ENCODE measurements at places on chromosomes 7 and 10.

DNA sequence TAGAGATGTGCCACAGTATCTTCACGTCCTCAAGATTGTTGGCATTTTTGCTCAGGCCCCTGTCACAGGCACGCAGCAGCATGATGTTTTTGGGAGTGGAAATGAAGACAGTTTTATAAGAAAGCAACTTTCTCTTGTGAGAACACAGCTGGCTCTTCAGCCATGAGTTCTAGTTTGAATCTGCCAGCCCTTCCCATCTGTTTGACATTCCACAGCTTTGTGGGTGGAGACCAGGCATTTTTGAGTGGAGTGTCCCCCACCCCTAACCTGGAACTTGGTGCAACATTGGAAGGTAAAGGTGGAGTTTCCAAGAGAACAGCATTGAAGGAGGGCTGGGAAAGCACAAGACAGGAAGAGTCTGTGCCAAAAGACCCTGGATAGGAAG, 253.1 kb upstream of the IGFBP3 start:
- no peak overlapping the region for H3K27ac ChIP-seq
- H3K4me1 ChIP-seq = no peaks in the 10 kb centered on the region
- H3K27me3 ChIP-seq = no peaks in the 10 kb centered on the region
- no peaks in the 10 kb centered on the region for H3K36me3 ChIP-seq

DNA sequence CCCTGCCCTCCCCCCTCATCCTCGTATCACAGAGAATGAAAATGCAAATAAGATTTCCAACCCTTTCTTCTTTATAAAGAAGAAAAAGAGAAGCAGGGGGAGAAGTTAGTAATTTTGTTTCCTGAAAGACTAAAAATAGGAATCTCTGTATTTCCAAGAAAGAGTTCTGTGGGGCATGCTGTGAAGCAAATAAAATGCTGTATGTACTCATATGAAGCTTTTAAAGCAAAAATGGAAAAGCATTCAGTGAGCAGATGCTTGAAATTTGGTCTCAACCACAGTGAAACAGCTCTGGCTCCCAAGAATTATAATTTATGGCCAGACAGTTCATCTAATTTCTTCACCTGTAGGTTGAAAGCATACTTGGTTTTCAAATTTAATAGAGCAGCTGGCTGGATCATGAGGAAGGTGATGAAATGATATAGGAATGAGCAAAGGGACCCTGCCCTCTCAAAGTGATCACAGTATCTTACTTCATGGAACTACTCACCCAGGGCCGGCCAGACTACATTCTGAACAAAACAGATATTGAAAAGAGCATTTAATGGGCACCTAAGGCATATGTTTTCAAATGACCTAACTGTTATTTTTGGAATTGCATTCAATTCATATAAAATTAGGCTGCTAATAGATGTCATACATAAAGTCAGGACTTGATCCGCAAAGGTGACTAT, 31.4 kb downstream of the SVIL start:
- H3K27ac ChIP-seq = no peak overlapping the region
- no peak overlapping the region for H3K4me3 ChIP-seq

GRCh38 chr7:139124084-139124914, 14.8 kb upstream of the ZC3HAV1 start:
- H3K36me3 ChIP-seq = no peaks in the 10 kb centered on the region
- H3K27me3 ChIP-seq = no peaks in the 10 kb centered on the region
- no peak overlapping the region for H3K4me3 ChIP-seq
- DNase-seq = no peak
- H3K4me1 ChIP-seq = no peaks in the 10 kb centered on the region
- no peak overlapping the region for H3K27ac ChIP-seq

DNA sequence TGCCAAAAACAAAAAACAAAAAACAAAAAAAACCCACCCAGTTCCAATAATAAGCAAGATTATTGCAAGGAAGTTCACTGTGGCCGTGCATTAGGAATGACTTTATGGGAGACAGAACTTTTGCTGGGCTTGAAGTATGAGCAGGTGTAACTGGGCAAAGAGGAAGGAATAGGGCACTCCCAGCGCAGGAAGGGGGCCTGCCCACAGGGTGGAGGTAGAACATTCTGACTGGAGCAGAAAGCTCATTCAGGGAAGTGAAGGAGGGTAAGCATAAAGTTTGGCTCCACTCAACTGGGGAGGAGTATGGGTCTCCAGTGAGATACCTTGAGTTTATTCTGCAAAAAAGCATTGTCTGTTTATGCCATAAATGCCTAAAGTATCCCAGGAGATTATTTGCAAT, 42.1 kb upstream of the WIPF3 start:
- H3K27ac ChIP-seq = no peak overlapping the region
- no peaks in the 10 kb centered on the region for H3K4me1 ChIP-seq
- H3K27me3 ChIP-seq = no peaks in the 10 kb centered on the region
- DNase-seq = no peak

- H3K4me1 ChIP-seq = no peaks in the 10 kb centered on the region
- no peak for DNase-seq
- no peak overlapping the region for H3K4me3 ChIP-seq
Observed at GRCh38 chr7:140200061-140200989, 23.5 kb upstream of the KDM7A start.

DNA sequence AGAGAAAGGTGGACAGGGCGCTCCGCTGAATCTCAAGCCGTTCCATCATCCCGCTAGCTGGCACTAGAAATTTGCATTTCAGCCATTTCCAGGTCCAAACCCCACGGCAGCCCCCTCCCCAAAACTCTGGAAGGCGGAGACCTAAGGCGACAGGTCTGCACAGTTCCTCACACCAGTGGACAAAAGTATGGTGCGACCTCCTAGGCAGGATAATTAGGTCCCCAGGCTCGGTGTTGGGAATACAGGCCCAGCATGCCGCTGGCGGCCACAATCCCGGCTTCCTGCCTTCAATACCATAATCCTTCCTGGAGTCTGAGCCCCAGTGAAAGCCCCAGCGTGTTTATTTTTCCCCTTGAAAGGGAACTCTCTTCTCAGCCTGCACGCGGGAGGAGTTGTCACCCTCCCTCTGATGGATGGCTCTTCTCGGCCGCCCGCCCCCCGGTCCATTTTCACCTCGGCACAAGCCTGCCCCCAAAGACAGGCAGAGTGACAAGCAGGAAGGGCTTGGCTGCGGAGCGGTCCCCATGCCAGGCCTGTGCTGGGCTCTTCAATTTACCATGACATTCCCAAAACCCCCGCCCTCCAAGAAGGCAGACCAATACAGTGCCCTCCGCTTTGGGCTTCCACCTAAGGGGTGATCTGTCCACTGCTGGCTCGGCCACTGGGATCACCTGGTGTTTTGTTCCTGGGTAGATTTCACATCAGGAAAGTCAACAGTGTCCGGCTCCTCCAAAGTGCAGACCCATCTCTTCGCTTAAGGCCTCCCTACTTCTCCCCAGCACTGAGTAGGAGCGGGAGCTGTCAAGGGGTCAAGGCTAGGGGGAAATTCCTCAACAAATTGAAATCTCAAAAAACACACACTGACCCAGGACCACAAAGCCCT, 2.2 kb downstream of the FGFR2 start:
- no peaks in the 10 kb centered on the region for H3K27me3 ChIP-seq
- DNase-seq = no peak
- H3K36me3 ChIP-seq = no peaks in the 10 kb centered on the region
- peak overlapping the region; percentile 77 for H3K27ac ChIP-seq
- H3K4me3 ChIP-seq = peak overlapping the region; percentile 89

- no peak for DNase-seq
- H3K4me1 ChIP-seq = no peaks in the 10 kb centered on the region
- H3K36me3 ChIP-seq = no peaks in the 10 kb centered on the region
- no peaks in the 10 kb centered on the region for H3K27me3 ChIP-seq
Observed at GRCh38 chr7:80027611-80028173, 106.9 kb upstream of the GNAI1 start.

- no peaks in the 10 kb centered on the region for H3K4me1 ChIP-seq
- DNase-seq = no peak
- H3K36me3 ChIP-seq = no peaks in the 10 kb centered on the region
- no peaks in the 10 kb centered on the region for H3K27me3 ChIP-seq
- H3K27ac ChIP-seq = no peak overlapping the region
- no peak overlapping the region for H3K4me3 ChIP-seq
Observed at GRCh38 chr10:77566236-77566635, 71.4 kb downstream of the KCNMA1 start.

- H3K27ac ChIP-seq = no peak overlapping the region
- no peaks in the 10 kb centered on the region for H3K4me1 ChIP-seq
- no peak for DNase-seq
- no peak overlapping the region for H3K4me3 ChIP-seq
- H3K27me3 ChIP-seq = no peaks in the 10 kb centered on the region
Observed at GRCh38 chr7:3280445-3280844, 20.6 kb upstream of the SDK1 start.

DNA sequence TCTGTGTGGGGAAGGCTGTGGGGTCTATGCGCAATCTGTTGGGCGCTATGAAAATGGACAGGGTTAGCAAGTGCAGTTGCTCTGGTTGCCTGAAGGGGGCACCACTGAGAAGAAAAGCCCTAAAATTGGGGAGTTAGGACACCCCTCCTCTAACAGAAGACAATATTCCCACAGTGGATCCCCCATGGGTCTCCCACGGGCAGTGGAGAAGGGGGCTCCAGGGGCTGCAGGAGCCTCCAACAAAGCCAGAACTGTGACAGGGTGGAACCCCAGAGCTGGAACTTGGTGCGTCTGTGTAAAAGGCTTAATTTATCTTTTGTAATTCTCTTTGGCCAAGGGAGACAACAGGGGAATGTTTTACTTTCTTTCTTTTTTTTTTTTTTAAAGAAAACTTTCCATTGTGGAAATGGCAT, 12.5 kb upstream of the COL13A1 start:
- no peaks in the 10 kb centered on the region for H3K27me3 ChIP-seq
- H3K4me3 ChIP-seq = no peak overlapping the region
- DNase-seq = no peak
- H3K4me1 ChIP-seq = no peaks in the 10 kb centered on the region
- no peak overlapping the region for H3K27ac ChIP-seq
- H3K36me3 ChIP-seq = no peaks in the 10 kb centered on the region

DNA sequence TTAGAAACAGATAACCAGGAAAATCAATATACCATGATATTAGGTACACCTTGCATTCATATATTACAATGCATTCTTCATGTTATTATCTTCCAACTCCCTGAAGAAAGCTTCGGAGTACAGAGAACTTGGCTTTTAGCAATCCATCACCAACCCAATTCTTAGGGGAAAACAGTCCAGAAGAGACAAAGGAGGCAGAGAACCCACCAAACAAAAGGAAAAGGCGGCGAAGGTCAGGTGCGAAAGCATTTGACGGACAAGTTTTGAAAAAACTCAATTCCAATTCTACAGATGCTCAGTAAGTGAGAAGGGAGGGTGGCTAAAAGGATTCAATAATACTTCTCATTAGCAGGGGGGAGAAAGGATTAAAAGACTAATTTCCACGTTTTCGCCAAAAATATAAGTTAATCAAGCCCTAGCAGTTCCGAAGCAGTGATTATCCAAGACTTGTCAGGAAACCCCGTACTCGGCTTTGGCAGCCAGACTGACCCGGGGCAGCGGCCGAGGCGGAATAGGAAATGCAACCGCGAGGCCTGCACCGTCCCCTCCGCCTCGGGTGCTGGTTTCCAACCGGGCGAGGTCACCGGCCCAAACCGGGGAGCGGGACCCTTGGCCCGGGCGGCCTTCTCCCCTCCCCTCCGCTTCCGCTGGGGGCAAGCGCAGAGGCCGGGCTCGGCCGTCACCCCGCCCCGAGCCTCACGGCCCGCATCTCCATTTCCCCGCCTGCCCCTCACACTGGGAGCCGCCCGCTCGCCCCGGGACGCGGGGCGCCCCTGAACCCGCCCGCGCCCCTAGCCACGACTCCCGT, 747 bp downstream of the GDI2 start:
- H3K4me1 ChIP-seq = no peaks in the 10 kb centered on the region
- H3K27ac ChIP-seq = peak overlapping the region; percentile 95
- peak overlapping the region; percentile 89 for H3K4me3 ChIP-seq
- DNase-seq = peak; percentile 20
- no peaks in the 10 kb centered on the region for H3K27me3 ChIP-seq

DNA sequence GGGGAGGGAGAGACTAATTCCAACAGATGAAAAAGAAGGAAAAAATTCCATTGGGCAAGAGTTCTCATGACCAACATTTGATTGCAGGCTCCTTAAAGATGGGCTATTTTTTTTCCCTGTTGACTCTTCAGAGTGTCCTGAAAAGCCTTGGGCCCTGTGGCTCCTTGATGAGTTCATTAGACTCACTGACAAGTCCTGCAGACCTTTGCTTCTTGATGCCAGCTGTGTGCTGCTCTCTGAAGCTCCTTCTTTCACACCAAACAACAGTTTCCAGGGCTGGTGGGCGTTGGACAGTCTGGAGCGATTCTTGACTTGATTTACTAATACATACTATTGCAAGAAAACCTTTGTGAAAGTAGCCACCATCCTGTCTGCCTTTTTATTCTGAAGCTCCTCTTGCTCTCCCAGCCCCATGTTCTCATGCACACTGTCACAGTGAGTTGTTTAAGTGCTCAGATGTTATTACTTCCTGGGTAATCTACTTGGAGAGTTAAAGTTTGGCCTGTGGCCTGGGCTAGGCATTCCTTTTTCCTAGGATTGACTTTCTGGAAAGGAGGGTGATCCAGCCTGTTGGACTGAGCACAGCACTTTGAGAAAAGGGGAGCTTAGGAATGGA, 250.3 kb downstream of the PTEN start:
- H3K27me3 ChIP-seq = no peaks in the 10 kb centered on the region
- no peaks in the 10 kb centered on the region for H3K4me1 ChIP-seq
- DNase-seq = no peak
- H3K36me3 ChIP-seq = no peaks in the 10 kb centered on the region
- no peak overlapping the region for H3K27ac ChIP-seq
- H3K4me3 ChIP-seq = no peak overlapping the region

DNA sequence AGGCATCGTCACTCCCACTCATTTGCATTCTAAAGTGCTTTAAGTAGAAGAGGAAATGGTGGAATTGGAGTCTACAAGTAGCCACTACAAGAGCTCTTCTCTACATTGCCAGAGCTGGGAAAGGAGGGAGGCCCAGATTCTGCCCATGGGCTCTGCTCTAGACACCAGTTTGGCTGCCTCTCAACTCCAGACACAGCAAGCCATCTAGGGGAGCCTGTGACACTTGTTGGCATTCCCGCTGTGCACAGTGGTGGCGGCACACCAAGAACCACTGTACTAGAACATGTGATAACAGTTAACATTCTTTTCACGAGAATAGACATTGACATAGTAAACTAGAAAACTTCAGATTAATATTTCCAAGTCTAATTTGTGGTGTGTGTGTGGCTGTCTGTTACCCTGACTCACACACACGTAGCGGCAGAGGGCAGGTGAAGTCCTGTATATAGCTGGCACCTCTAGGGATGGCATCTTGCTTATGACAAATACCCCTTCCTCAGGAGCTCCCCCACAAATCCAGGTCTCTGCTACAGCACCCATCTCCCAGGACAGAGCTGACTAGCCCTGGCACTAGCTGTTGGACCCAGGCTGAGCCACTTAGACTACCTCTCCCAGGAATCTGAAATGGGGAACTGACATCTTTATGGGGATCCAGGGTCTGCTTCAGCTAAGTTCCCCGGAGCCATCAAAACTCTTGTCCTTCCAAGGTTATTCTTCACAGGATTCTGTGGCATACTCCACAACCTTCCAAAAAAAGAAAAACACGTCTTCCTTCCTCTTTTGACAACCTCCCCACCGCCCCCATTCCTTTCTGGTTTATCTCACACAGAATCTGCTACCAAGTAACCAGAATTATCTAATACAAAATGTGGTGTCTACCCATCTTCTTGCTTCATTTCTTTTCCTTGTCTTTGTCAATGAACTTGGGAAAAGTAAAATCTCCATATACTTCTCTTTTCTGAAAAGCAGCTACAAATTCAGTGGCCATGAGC, 54.7 kb upstream of the MRLN start:
- no peak overlapping the region for H3K4me3 ChIP-seq
- peaks cover 15% of the 10 kb centered on the region for H3K36me3 ChIP-seq
- no peaks in the 10 kb centered on the region for H3K4me1 ChIP-seq
- no peak overlapping the region for H3K27ac ChIP-seq
- H3K27me3 ChIP-seq = no peaks in the 10 kb centered on the region
